ENCODE measurements at places on chromosomes 1 and 21. TPM values are rescaled to one million over a fixed set of nuclear protein-coding genes. Genes with fewer than 3 reads are reported as not detected.

The PPIE gene
- 28.2 TPM for total RNA-seq

The SPATA21 gene
- total RNA-seq: not detected

The CDA gene
- 0.92 TPM for total RNA-seq

The HPCAL4 gene
- not detected for total RNA-seq

The KCNJ6 gene
- 0.20 TPM for total RNA-seq

Data from smooth muscle cell of the pulmonary artery (primary cell).